ENCODE measurements at places on chromosomes 7 and 10.

DNA sequence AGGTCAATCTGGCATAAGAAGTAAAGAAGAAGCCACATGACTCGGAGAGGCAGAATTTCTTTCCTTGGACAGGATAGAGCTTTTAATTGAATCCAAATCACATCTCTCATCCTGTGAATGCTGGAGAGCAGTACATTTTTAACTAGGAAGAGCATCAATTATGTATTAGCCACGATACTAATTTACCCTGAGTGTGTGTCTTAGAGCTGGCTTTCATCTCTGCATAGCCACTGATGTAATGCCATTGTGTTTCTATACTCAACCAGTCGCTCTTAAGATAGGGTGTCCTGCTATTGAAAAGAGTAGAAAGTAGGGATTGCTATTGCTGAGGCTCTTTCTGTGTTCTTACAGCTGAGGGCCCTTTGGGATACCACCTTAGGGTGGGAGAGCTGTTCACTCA is 280.3 kb downstream of the AUTS2 start:
- no peak for DNase-seq

- no peak for DNase-seq
Measured at GRCh38 chr10:5159126-5159525, 25.8 kb downstream of the AKR1C8 start.

DNA sequence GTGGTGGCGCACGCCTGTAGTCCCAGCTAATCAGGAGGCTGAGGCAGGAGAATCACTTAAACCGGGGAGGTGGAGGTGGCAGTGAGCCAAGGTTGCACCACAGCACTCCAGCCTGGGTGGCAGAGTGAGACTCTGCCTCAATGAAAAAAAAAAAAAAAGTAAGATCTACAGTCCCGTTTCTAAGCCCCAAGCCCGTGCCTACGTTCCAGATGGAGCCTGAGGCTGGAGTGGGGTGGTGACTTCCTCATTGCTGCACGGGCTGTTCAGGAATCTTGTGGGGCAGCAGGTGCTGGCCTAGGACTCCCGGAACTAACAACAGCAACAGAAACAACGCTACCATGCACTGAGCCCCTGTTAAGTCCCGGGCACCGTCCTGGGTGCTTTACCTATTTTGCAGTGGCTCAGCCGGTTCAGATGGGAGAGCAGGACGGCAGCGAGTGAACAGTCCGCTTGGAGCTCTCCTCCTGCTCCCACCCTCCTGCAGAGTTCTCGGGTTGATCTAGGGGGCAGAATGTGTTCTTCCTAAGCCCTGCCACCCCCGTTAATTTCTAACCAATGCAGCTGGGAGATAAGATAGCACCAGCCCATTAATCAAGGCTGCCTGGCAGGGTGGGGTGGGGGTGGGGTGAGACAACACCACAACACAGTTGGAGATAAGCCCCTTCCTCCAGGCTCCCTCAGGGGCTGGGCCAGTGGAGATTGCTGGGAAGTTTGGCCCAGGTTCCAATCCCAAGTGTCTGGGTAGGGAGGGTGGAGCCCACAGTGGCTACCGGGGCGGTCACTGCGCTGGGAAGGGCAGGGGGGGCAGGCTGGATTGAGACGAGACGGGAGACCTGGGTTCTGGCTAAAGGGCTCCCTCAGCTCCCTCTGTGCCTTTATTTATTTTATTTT is 17.0 kb upstream of the SFRP5 start:
- DNase-seq, result no peak

DNA sequence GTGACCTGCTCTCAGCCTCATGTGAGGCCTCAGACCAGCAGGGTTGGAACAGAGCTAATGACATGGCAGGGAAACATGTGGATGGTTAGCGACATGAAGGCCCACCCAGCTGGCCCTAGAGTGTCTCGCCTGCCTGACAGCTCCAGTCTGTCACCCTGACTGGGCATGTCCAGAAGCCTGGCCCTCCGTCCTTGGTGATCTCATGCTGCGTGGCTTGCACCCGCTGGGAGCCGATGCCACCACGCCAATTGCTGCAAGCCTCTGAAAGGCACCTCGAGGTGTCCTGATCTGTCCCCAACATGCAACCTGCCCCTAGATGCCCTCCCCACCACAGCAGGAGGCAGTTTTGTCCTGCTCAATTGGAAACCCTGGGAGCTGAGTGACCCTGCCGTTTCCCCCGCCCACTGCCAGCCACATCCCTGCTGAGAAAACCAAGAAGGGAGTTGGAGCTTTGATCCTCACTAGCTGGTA is 27.8 kb upstream of the RET start:
- no peak for DNase-seq

DNA sequence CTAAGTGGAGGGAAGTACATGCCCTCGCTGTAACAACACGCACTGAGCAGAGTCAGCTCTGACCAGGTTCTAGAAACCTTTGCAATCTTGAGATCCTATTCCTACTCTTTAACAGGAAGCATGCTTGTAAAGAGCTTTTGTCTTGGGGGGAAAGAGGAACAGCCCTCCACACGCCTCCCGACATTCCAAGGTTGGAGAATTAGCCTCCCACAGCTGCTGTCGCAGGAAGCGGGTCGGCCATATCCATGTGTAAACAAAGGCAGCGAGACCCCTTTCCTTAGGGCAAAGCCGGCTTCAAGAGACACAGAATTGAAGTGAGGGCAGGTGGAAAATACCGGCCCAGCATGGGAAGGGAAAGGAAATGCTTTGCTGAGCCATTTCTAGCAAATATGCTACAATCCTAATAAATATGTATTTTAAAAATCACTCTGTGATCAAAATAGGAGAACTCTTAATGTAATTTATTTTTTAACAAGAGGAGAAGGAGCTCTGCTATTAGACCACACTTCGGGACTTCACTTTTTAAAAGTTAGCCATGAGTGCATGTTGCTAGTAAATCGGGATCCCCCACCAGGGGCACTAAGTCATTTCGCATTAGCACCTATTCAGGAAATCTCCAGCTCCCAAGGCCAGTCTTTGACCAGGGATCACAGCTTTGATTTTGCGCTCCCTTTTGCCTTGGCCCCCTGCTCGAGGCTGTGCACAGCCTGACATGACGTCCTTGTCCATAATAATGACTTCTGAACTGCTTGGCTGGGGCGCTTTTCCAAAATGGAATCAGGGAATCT is 55.9 kb downstream of the FAM204A start:
- DNase-seq, result no peak

DNA sequence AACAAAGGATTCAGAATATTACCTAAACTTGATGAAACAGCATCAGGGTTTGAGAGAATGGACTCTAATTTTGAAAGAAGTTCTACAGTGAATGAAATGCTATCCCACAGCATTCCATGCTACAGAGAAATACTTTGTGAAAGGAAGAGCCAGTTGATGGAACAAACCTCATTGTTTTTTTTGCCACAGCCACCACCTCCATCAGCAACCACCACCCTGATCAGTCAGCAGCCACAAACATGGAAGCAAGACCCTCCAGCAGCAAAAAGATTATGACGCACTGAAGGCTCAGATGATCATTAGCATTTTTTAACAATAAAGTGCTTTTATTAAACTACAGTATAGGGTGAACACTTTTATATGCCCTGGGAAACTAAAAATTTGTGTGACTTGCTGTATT is 98.7 kb downstream of the LRRC4 start:
- no peak for DNase-seq

DNA sequence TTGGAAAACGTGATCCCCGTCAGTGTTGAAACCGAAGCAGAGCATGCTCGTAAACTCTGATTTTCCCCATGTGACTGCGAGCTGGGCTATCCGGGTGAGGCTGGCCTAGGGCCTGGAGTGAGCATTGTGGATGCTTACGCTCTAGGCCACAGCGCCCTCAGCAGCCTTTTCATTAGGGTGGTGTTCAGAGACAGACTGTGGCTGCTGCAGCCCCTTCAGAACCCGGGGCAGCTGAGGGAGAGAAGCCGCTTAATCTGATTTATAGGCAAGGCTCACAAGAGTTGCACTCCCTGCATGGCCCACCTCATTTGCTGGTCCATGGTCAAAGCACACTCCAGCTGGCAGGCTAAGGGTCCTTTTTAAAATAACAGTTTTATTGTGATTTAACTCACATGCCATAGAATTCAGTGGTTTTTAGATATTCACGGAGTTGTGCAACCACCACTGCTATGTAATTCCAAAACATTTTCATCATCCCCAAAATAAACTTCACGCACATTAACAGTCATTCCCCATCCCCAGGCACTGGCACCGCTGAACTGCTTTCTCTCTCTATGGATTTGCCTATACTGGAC is 72.5 kb downstream of the SYPL1 start:
- DNase-seq, result no peak

- no peak for DNase-seq
Measured at GRCh38 chr7:19437446-19437845, 271.4 kb downstream of the POLR1F start.

DNA sequence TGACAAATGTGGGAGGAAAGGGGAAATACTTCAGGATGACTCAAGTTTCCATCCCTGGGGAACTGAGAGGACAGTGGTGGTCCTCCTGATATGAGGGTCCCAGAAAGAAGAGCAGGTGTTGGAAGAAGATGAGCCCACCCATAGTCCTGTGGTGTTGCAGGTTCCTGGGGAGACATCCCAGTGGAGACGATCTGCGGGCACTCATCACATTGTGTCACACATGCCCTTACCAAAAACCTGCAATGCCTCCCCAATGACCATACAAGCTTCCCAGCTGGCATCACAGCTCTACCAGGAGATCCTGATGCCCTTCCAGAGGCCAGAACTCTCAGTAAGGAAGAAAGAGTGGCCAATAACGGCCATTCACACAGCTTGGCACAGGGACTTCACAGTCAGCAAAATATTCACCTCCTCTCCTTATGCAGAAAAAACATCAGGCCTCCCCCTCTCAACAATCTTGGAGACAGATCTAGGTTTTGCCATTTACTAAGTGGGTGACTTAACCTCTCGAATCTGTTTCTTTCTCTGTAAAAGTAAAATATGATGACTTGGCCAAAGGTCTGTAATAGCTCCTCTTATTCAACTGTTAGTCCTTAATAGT is 9.0 kb downstream of the PUS7 start:
- no peak for DNase-seq

DNA sequence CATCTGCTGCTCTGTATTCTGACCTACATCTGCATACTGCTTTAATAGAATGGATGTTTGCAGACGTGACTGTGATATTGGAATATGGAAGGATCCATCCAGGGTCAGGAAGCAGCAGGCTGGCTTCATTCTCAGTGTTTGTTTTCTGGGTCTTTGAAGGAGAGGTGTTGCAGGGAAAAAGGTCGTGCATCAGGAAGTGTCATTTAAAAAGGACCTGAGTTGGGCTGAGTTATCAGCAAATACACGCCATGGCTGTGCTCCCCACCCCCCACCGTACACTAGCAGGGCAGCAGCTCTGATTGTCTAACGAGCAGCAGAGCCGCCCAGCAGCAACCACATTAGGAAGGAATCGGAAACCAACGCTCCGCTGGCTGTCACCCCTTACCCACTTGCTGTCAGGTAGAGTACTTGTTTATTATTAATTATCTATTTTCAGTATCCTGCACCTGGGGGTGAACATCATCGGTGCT is 63.1 kb upstream of the STEAP1B start:
- DNase-seq, result no peak

- no peak for DNase-seq
Measured at GRCh38 chr10:123563581-123563855, 102.6 kb upstream of the GPR26 start.

GRCh38 chr10:44389556-44389955 is 4.7 kb upstream of the CXCL12 start:
- no peak for DNase-seq

DNA sequence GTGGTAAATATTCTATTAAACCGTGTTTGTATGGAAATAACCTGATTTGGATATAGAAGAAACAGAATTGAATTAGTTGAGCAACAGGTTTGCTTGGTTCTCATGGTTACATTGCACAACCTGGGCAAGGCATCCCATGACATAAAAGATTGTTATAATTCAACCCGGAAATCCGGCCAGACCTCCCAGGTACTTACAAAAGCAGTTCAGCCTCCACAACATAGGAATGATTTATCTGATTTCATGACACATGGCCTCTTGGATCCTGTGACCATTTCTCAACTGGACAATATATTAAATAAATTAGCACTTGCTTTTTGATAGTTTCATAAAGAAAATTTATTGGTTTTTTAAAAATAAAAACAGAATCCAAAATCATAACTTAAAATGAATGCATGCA is 55.1 kb upstream of the PTPN12 start:
- DNase-seq, result no peak

DNA sequence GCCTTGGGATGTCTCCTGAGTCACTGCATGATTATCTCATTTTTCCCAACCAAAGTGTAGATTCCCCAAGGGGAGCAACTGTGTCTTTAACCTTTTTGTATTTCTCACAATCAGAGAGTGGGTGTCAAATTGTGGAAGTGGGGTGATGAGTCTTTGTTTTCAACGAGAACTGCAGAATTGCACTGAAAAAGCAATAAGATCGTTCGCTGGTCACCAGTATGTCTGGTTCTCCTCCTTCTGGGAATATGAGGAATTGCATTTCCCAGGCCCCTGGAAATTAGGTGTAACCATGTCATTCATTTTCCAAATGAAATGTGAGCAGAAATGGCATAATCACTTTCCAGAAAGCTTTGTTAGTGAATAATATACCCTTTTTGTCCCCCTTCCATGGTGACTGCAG is 326.9 kb downstream of the GPAM start:
- DNase-seq, result no peak

GRCh38 chr10:58367069-58367468 is 18.1 kb upstream of the TFAM start:
- DNase-seq, result no peak

DNA sequence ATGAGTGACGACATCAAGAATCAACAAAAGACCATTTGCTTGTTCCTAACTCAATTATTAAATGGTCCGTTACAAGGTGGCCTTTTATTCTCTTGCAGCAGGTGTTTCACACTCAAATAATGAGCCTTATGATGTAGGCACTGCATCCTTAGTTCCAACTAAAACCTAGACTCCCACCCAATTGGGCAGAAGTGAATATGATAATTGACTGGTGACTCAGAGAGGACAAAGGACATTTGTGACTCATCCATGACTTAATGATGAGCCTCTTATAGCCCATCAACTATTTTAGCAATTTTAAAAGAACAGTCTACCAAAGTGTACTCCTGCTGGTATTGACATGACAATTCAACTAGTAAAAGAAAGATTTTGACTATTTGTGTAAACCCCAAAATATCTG is 1027.8 kb upstream of the PHF14 start:
- no peak for DNase-seq

DNA sequence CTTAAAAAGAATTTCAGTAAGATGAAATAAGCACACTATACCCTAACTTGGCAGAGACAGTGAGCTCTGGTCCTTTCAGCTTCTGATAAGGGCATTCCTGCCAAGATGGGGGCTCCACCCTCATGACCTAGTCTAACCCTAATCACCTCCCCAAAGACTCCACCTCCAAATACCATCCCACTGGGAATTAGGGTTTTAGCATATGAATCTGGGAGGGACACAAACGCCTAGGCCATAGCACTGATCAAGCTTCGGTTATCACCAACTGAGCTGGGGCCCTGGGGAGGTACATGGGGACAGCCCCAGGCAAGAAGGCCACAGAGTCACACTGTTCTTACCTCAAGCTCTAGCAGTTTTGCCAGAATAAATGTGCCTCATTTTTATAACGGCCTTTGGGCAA is 31.4 kb downstream of the PALS2 start:
- no peak for DNase-seq

Data from stimulated activated CD4-positive, alpha-beta T cell treated with anti-CD3 and anti-CD28 coated beads, Interleukin-1b, Interleukin-23, amount 100 ng/mL, for 4 hours (primary cell).